ENCODE measurements at places on chromosomes 11 and 22. TPM values are rescaled to one million over a fixed set of nuclear protein-coding genes. Genes with fewer than 3 reads are reported as not detected.

Gene SOX6
- total RNA-seq, result 1.5 TPM

Gene MRGPRX3
- not detected for total RNA-seq

Gene LRRC74B
- total RNA-seq, result 0.75 TPM

Gene SHANK2
- 10.2 TPM for total RNA-seq

Gene MAPK11
- total RNA-seq, result 4.4 TPM

Gene DGKZ
- total RNA-seq, result 40.0 TPM

Gene GAS2L1
- 2.6 TPM for total RNA-seq

Gene CRACR2B
- 5.0 TPM for total RNA-seq

Measured in motor neuron (in vitro differentiated cells).